ENCODE measurements at places on chromosomes 1 and 21. TPM values are rescaled to one million over a fixed set of nuclear protein-coding genes. Genes with fewer than 3 reads are reported as not detected.

PLA2G2C gene
- total RNA-seq, result not detected

LRRC8B gene
- 18.9 TPM for total RNA-seq

PLEKHN1 gene
- not detected for total RNA-seq

GRCh38 chr1:94675373-94675772 is 133.8 kb upstream of the F3 start:
- no peaks in the 10 kb centered on the region for H3K36me3 ChIP-seq
- no peak for DNase-seq
- no peaks in the 10 kb centered on the region for H3K27me3 ChIP-seq
- no peak overlapping the region for H3K4me3 ChIP-seq
- H3K27ac ChIP-seq, result no peak overlapping the region
- H3K4me1 ChIP-seq, result no peaks in the 10 kb centered on the region

DNA sequence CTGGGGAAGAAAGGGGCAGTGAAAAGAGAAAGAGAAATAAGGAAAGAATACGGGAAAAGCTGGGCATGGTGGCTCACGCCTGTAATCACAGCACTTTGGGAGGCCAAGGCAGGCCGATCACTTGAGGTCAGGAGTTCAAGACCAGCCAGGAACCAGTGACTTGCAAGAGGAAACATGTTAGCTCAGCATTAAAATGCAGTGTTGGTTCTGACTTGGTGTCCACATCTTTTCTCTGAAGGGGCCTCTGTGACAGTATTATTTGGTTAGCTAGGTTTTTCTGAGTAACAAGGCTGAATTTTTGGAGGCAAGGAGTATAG is 26.8 kb downstream of the IER5 start:
- DNase-seq, result no peak
- H3K27me3 ChIP-seq, result no peaks in the 10 kb centered on the region
- H3K27ac ChIP-seq, result no peak overlapping the region
- H3K4me1 ChIP-seq, result no peaks in the 10 kb centered on the region
- no peak overlapping the region for H3K4me3 ChIP-seq

- no peak for DNase-seq
- peaks cover 40% of the 10 kb centered on the region for H3K27me3 ChIP-seq
- H3K36me3 ChIP-seq, result no peaks in the 10 kb centered on the region
- no peak overlapping the region for H3K4me3 ChIP-seq
- no peaks in the 10 kb centered on the region for H3K4me1 ChIP-seq
These were observed 277.6 kb downstream of the KIF26B start for GRCh38 chr1:245432228-245432875.

DNA sequence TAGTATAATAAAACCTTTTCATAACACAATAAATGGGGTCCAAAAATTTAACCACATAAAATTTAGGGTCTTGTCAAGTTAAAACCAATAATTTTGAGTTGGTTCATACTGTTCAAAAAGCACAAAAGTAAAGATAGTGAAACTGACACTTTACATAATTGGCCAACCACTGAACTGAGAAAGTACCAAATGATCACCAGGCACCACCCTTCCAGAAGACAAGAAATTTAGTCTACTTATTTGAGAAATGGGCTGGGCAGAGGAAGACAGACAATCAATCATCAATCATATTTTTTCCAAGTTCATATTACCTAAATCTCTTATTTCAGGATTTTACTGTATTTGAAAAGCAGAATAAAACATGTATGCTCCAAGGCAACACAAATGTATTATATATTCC is 6.5 kb upstream of the GOLPH3L start:
- no peaks in the 10 kb centered on the region for H3K36me3 ChIP-seq
- H3K4me1 ChIP-seq, result no peaks in the 10 kb centered on the region
- no peak overlapping the region for H3K27ac ChIP-seq
- no peak for DNase-seq
- no peak overlapping the region for H3K4me3 ChIP-seq

- no peaks in the 10 kb centered on the region for H3K27me3 ChIP-seq
- no peaks in the 10 kb centered on the region for H3K4me1 ChIP-seq
- H3K4me3 ChIP-seq, result no peak overlapping the region
- no peak overlapping the region for H3K27ac ChIP-seq
- DNase-seq, result peak; percentile 63
- H3K36me3 ChIP-seq, result no peaks in the 10 kb centered on the region
These were observed 78.1 kb upstream of the DNAH14 start for GRCh38 chr1:224851210-224851847.

DNA sequence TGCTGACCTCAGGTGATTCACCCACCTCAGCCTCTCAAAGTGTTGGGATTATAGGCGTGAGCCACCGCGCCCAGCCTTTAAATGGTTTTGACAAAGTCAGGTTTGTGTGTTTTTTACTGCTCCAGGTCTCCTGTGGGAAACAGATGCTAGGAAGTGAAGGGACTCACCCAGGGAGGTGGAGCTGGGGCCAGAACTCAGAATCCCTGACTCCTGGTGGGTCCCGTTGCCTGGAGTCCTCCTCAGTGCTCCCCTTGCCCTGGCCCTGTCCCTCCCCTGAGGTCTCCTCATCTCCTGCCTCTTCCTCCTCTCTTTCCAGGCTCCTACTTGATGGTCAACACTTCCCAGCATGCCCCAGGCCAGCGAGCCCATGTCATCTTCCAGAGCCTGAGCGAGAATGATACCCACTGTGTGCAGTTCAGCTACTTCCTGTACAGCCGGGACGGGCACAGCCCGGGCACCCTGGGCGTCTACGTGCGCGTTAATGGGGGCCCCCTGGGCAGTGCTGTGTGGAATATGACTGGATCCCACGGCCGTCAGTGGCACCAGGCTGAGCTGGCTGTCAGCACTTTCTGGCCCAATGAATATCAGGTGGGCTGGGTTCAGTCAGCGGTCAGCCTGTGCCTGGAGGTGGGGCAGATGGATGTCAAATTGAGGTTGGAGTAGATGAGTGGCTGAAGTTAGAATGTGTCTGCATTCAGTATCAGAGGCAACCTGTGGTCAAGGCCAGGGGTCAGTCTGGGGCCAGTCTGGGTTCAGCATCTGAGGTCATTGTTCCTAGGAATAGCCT is 22.1 kb downstream of the PTPRU start:
- H3K27me3 ChIP-seq, result no peaks in the 10 kb centered on the region
- H3K27ac ChIP-seq, result no peak overlapping the region
- H3K4me3 ChIP-seq, result no peak overlapping the region
- DNase-seq, result no peak

GRCh38 chr1:16167331-16168143 is 11.7 kb upstream of the EPHA2 start:
- peak overlapping the region; percentile 60 for H3K27ac ChIP-seq
- H3K36me3 ChIP-seq, result no peaks in the 10 kb centered on the region
- DNase-seq, result peak; percentile 85
- peak overlapping the region; percentile 56 for H3K4me3 ChIP-seq

DNA sequence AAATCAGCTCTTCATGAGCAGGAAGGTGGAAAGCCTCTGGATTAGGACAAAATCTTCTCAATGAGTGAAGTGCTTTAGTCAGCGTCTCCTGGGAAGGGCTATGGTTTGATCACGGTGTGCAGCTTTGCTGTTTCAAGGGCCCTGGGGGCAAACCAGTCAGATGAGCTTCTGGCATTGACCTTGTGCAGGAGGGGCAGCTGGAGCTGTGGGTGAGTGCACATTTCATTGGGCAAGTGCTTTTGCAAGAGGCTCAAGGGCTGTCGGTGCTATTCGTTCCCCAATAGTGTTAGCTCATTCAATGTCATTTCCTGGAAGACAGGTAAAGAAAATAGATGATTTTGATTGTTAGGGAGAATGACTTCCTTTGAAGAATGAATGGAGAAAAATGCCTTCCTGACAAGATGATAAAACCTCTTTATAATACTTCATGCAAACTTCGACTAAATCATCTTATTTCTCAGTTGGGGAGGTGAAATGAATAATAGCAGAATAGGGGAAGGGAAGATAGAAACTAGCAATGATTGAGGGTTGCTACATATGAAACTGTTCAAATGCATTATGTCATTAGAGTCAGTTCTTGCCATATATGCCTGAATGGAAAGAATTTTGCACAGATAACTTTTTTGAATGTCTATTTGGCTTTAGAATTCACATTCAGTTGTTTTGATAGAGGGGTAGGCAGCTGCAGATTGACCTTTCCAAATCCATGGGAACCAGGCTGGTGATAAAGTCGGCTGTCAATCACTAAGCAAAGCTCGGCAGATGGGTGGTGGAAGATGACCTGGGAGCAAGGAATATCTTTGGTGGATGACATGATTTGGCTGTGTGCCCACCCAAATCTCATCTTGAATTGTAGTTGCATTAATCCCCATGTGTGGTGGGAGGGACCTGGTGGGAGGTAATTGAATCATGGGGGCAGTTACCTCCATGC is 12.9 kb upstream of the DISC1 start:
- no peaks in the 10 kb centered on the region for H3K4me1 ChIP-seq
- H3K36me3 ChIP-seq, result no peaks in the 10 kb centered on the region
- H3K27me3 ChIP-seq, result peaks cover 18% of the 10 kb centered on the region
- H3K4me3 ChIP-seq, result no peak overlapping the region
- DNase-seq, result no peak

DNA sequence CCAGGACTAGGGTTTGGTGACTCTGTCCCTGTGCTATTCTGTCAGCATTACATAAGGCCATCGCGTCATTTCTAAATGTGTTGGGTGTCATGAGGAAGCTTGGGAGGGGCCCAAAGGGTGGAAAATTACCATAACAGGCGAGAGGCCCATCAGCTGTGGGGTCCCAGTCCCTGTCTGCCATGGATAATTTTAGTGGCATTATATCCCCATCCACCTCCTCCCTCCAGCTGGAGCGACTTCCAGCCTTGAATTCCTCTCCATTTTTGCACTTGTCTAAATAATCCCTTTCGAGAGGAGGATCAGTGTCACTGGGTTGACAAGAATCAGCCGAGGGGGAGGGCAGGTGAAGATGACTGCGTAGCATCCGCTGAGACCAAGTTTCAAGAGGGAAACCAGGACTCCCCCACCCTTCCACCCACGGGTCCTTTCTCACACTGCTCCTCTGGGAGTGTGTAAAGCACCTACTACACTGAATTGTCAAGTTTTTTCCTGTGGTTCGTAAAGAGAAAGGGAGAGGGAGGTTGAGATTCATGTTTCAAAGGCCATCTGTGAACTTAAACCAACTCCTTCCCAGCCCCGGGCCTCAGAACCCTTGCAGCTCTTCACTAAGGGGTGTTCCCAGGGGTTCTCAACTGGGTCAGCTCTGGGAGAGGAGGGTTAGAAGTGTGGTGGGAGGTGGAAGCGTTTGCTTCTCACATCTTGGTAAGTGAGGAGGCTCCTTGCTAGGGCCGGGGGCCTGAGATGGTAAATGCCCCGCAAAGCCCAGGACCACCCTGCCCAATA is 29.2 kb downstream of the VASH2 start:
- no peaks in the 10 kb centered on the region for H3K27me3 ChIP-seq
- H3K36me3 ChIP-seq, result no peaks in the 10 kb centered on the region
- H3K4me3 ChIP-seq, result no peak overlapping the region
- no peak for DNase-seq
- H3K4me1 ChIP-seq, result no peaks in the 10 kb centered on the region
- H3K27ac ChIP-seq, result no peak overlapping the region

DNA sequence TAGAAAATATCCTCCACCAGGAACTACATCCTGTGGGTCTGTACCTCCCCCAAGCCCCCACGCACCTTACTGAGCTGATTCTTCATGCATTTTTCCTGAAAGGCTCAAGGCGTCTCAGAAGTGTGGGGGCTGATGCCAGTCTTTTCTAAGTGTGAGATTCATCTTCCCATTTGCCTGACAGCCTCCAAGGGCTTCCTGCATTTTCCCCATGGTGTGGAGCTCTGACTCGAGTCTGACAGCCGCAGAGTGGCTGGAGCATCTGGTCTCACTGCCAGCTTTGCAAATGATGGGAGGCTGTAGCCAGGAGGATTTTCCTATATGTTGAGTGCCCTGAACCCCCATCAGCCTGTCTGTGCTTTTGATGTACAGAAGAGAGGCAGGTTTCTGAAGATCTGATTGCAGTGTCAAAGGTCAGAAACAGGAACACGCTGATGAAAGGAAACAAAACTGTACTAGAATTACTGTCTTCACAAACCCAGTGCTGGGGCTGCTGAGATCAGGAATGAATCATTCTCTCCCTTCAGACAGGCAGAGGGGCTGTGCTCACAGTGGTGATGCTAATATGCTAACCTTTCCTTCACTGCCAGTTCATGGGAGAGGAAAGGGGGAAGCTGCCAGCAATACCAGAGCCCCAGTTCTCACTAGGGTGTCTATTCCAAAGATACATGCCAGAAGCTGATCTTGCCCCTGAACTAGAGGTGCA is 201.5 kb upstream of the C1orf174 start:
- no peaks in the 10 kb centered on the region for H3K4me1 ChIP-seq
- H3K36me3 ChIP-seq, result no peaks in the 10 kb centered on the region
- DNase-seq, result no peak
- peaks cover 11% of the 10 kb centered on the region for H3K27me3 ChIP-seq
- no peak overlapping the region for H3K27ac ChIP-seq

- no peaks in the 10 kb centered on the region for H3K27me3 ChIP-seq
- H3K36me3 ChIP-seq, result no peaks in the 10 kb centered on the region
- DNase-seq, result no peak
- peaks cover 12% of the 10 kb centered on the region for H3K4me1 ChIP-seq
- no peak overlapping the region for H3K4me3 ChIP-seq
These were observed 1.4 kb upstream of the IPO9 start for GRCh38 chr1:201827321-201828216.

- DNase-seq, result peak; percentile 80
- H3K27ac ChIP-seq, result no peak overlapping the region
- peaks cover 5% of the 10 kb centered on the region for H3K4me1 ChIP-seq
These were observed 6.5 kb upstream of the ATP1A2 start for GRCh38 chr1:160108888-160109662.

- DNase-seq, result peak; percentile 14
- H3K27me3 ChIP-seq, result no peaks in the 10 kb centered on the region
- H3K4me3 ChIP-seq, result no peak overlapping the region
- no peak overlapping the region for H3K27ac ChIP-seq
- no peaks in the 10 kb centered on the region for H3K36me3 ChIP-seq
These were observed 11.1 kb upstream of the PAXBP1 start for GRCh38 chr21:32782698-32783097.

- no peak for DNase-seq
- no peak overlapping the region for H3K4me3 ChIP-seq
- no peaks in the 10 kb centered on the region for H3K4me1 ChIP-seq
- no peaks in the 10 kb centered on the region for H3K27me3 ChIP-seq
These were observed 195.0 kb downstream of the KCNK2 start for GRCh38 chr1:215277532-215277931.

GRCh38 chr1:221246628-221247415 is 367.6 kb downstream of the HLX start:
- H3K27me3 ChIP-seq, result no peaks in the 10 kb centered on the region
- H3K4me1 ChIP-seq, result no peaks in the 10 kb centered on the region
- H3K4me3 ChIP-seq, result no peak overlapping the region
- no peak for DNase-seq

DNA sequence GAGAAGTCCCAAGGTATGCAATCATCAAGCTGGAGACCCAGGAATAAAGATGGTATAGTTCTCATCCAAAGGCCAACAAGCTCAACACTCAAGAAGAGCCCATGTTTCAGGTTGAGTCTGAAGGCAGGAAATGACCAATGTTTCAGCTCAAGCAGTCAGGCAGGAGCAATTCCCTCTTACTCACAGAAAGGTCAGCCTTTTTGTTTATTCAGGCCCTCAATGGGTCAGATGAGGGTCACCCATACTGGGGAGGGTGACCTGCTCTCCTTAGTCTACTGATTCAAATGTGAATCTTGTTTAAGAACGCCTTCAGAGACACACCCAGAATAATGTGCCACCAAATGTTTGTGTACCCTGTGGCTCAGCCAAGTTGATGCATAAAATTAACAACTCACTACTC is 262.4 kb downstream of the USP25 start:
- H3K4me3 ChIP-seq, result no peak overlapping the region
- no peaks in the 10 kb centered on the region for H3K36me3 ChIP-seq
- H3K27ac ChIP-seq, result no peak overlapping the region
- DNase-seq, result no peak
- no peaks in the 10 kb centered on the region for H3K4me1 ChIP-seq

Data from A673 (cell line).